Activated CD4-positive, alpha-beta T cell treated with anti-CD3 and anti-CD28 coated beads for 36 hours (primary cell): ENCODE measurements at places on chromosomes 11 and 22. TPM values are rescaled to one million over a fixed set of nuclear protein-coding genes. Genes with fewer than 3 reads are reported as not detected.

DNA sequence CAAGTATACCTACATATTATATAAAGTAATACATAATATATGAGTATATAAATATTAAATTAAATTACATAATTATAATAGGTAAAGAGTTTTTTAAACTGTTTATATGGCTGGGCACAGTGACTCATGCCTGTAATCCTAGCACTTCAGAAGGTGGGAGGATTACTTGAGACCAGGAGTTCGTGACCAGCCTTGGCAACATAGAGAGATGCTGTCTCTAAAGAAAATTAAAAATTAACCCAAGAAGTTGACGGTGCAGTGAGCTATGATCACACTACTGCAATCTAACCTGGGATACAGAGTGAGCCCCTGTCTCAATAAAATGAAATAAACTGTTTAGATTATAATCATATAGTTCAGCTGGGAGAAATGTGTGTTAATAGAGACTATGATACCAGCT, 363.0 kb downstream of the DDX10 start:
- H3K36me3 ChIP-seq = no peaks in the 10 kb centered on the region
- no peak for DNase-seq
- no peak overlapping the region for H3K27ac ChIP-seq
- H3K4me3 ChIP-seq = no peak overlapping the region
- H3K27me3 ChIP-seq = peaks cover under 1% of the 10 kb centered on the region
- H3K4me1 ChIP-seq = no peaks in the 10 kb centered on the region

DNA sequence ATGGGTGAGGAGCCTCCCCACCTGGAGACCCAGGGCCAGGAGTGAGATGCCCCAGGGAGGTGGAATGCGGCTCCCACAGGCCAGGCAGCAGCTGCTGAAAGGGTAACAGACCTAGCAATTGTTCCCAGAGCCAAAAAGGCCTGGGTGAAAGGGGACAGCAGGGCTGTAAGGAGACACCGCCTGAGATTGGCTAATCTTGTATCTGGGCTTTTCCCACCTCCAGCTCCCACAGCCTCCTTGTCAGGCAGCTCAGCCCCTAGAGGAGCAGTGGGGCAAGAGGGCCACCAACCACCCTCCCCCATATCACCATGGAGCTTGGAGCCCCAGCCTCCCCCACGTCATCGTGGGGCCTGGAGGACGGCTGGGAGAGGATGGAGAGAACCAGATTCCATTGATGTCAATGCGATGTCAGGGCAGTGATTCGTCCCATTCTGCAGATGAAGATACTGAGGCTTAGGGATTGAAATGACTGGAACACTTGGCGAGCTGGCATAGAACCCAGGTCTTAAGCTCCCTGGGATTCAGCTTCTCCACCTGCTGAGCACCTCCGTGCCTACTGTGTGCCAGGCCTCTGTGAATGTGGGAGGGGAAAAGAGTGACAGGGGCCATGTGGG, 2.9 kb upstream of the MGAT3 start:
- no peak overlapping the region for H3K4me3 ChIP-seq
- DNase-seq = no peak
- H3K36me3 ChIP-seq = no peaks in the 10 kb centered on the region

DNA sequence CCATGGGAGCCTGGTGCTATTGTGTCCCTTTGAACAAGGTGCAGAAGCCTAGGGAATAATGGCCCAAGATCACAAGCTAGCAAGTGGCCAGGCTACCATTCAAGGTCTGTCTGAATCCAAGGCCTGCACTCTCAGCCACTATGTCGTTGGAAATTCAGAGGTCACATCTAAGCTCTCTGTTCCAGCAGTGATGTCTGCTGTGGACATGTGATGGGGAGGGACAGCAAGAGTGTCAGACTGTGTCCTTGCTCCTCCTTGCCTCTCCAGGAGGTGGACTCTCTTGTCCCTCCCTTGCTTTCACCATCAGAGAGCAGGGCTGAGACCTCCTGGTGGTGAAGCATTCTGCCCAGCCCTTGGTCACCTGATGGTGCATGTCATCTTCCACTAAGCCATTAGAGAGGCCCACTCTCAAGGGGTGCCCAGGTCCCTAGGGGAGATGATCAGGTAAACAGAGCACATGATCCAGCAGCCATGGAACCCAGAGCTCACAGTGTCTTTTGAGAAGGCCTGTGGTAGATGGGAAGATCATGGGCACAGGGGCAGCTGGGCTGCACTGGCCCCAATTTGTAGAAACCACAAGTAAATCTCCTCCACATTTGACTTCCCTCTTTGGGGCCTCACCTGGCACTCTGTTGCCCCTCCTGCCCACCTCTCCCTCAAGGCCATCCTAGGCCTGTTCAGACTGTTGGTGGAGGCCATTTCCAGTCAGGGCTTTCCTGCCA, 37.1 kb upstream of the SUSD2 start:
- no peak for DNase-seq
- no peaks in the 10 kb centered on the region for H3K27me3 ChIP-seq
- peaks cover 10% of the 10 kb centered on the region for H3K36me3 ChIP-seq
- peaks cover 70% of the 10 kb centered on the region for H3K4me1 ChIP-seq
- H3K27ac ChIP-seq = no peak overlapping the region

- no peak for DNase-seq
- no peaks in the 10 kb centered on the region for H3K4me1 ChIP-seq
- H3K4me3 ChIP-seq = no peak overlapping the region
- H3K36me3 ChIP-seq = peaks cover 3% of the 10 kb centered on the region
- no peak overlapping the region for H3K27ac ChIP-seq
- H3K27me3 ChIP-seq = peaks cover 8% of the 10 kb centered on the region
Measured at GRCh38 chr22:26887456-26887855, 230.1 kb downstream of the MIAT start.

GRCh38 chr11:134364261-134364660, 32.5 kb downstream of the GLB1L2 start:
- no peaks in the 10 kb centered on the region for H3K36me3 ChIP-seq
- no peak overlapping the region for H3K27ac ChIP-seq
- peaks cover 12% of the 10 kb centered on the region for H3K4me1 ChIP-seq

GRCh38 chr11:127350476-127350875, 349.9 kb upstream of the KIRREL3 start:
- H3K4me1 ChIP-seq = no peaks in the 10 kb centered on the region
- peaks cover 10% of the 10 kb centered on the region for H3K27me3 ChIP-seq

- H3K4me3 ChIP-seq = no peak overlapping the region
- H3K27ac ChIP-seq = no peak overlapping the region
- no peaks in the 10 kb centered on the region for H3K36me3 ChIP-seq
- no peak for DNase-seq
- H3K27me3 ChIP-seq = peaks cover 2% of the 10 kb centered on the region
Measured at GRCh38 chr11:5229796-5230195, 2.9 kb upstream of the HBB start.

DNA sequence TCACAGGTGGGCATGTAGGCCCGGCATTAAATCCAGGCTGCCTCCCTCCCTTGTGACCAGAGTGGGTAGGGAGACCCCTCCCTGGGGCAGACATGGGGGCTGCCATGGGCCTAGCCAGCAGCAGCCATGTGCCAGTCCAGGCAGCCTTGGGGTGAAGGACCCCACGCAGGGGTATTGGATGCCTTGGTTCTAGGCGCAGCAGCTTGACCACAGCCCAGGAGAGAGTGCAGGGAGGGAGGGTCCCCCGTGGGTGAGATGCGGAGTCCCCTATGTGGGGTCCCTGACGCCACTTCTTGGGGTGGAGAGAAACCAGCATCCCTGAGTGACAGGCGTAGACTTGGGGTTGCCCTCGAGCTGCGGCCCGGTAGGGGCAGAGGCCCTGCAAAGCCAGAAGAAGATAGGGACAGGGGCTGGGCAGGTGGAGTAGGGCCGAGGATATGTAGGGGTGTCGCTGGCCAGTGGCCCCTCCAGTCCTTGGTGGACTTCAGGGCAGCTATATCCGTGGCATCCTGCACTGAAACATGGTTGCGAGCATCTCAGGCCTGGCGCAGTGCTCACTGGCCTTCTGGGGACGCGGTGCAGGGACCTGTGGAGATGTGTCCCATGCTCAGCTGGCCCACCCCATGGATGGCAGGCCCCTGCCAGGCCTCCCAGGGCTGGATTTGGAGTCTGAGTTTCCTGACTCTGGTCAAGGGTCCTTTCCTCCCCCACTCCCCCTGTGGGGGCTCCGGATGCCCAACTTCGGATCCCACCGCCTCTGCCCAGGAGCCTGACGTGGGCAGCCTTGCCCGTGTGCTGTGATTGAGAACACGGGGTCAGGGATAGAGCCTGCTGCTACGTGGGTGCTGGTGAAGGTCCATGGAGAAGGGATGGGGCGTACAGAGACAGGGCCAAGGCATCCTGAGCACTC, 1179.8 kb downstream of the BRD1 start:
- DNase-seq = no peak
- no peaks in the 10 kb centered on the region for H3K27me3 ChIP-seq
- H3K4me1 ChIP-seq = no peaks in the 10 kb centered on the region
- H3K27ac ChIP-seq = no peak overlapping the region
- no peaks in the 10 kb centered on the region for H3K36me3 ChIP-seq

DNA sequence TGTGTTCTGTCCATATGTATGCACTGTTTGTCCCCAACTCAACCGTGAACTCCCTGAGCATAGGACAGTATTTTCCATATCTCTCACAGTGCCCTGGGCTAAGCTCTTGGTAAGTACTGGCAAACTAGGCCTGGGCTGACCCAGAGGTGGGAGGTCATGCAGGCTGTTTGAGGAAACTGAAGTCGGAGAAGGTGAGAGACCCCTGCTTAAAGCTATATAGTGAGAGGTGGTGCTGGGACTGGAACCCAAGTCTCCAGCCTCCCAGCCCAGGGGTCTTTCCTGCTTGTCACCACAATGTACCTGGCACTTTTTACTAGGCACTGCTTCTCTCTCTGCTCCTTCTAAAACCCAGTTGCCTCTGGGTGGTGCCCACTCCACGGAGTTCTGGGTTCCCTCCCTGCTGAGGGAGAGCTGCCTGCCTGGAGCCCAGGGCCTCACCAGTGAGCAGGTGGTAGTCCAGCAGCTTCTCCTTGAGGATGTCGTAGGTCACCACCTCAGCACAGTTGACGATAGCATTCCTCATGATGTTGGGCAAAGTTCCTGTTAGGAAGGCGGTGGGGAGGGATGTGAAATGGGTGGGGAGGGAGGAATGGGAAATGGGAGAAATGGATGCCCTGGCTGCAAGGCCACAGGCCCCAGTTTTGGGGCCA, 4.7 kb downstream of the UCP3 start:
- H3K4me1 ChIP-seq = peaks cover 61% of the 10 kb centered on the region
- no peak overlapping the region for H3K4me3 ChIP-seq
- no peaks in the 10 kb centered on the region for H3K27me3 ChIP-seq
- no peak for DNase-seq
- H3K27ac ChIP-seq = peak overlapping the region; percentile 90

- H3K27ac ChIP-seq = no peak overlapping the region
- no peak overlapping the region for H3K4me3 ChIP-seq
- peaks cover 9% of the 10 kb centered on the region for H3K4me1 ChIP-seq
- DNase-seq = no peak
- peaks cover 4% of the 10 kb centered on the region for H3K27me3 ChIP-seq
- no peaks in the 10 kb centered on the region for H3K36me3 ChIP-seq
Measured at GRCh38 chr22:47914481-47915097, 1152.1 kb downstream of the TBC1D22A start.

DNA sequence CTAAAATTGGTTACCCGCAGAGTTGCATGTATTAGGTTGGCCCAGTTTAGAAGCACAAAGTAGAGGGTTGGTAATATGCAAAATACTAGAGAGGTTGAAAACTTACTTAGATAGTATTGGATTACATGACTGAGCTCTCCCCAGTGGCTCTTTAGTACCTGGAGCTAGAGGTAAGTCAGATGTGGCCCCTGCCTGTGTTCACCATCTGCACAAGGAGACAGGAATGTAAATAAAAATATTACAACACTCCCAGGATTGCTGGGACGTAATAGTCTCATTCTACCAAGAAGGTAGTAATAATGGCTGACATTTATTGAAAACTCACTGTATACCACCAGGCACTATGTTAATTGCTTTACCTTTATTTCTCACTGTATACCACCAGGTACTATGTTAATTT, 129.6 kb downstream of the SLC17A6 start:
- DNase-seq = no peak
- no peaks in the 10 kb centered on the region for H3K4me1 ChIP-seq
- no peak overlapping the region for H3K27ac ChIP-seq
- H3K4me3 ChIP-seq = no peak overlapping the region
- peaks cover 14% of the 10 kb centered on the region for H3K27me3 ChIP-seq

DNA sequence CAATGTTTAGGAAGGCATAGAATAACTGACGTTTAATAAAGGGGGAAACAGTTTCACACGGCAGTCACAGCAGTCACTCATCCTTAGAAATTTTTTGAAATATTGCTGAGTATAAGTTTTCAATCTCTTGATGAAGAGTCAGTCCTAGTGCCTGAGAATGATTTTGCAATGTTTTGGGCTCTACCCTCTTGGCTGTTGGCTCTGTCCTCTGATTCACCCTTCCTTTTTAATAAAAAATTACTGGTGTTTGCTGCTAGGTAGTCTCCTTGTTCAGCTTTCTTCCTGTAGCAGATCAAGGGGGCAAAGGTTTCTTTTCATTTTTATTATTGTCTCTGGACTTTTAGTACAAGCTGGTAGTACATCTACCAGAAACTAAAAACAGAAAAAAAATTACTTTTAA, 194.3 kb upstream of the ANO3 start:
- no peaks in the 10 kb centered on the region for H3K4me1 ChIP-seq
- H3K36me3 ChIP-seq = no peaks in the 10 kb centered on the region
- H3K27me3 ChIP-seq = no peaks in the 10 kb centered on the region
- H3K27ac ChIP-seq = no peak overlapping the region
- no peak for DNase-seq

DNA sequence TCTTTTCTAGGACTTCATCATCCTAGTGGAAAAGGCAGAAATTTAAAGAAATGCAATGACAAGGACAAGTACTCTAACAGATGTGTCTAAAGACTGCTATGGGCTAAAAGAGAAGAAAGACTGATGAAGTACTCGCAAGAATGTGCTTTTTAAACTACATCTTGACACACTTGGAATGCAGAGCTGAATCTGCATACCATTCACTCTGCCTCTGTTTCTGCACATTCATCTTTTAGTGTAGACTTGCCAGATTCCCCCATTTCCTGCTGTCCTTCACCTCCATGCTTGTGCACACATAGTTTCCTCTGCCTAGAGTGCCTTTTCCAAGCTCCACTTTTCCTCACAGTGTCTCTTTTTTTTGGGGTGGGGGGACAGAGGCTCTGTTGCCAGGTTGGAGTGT, 239.0 kb upstream of the CCDC179 start:
- no peaks in the 10 kb centered on the region for H3K36me3 ChIP-seq
- no peak for DNase-seq
- H3K4me3 ChIP-seq = no peak overlapping the region
- H3K4me1 ChIP-seq = no peaks in the 10 kb centered on the region

DNA sequence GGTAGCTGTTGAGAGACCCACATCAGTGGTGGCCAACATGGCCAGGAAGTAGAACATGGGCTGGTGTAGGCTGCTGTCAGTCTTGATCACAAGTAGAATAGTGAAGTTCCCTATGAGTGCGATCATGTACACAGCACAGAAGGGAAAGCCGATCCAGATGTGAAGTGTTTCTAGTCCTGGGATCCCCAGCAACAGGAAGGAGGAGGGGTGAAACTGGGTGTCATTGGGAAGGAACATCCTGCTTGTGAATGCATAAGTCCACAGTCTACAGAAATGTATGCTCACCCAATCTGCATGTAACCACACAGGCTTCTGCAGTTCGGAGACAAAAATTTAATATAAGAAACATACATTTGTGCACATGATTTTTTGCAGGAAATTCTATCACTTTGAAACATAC, at the start of gene OR52E2:
OR52E2 (minus strand) TSS at position 237 of the 400 bp plus-strand sequence; CDS start at position 237, 0 bp downstream.
- DNase-seq = no peak
- no peak within 1 kb of the TSS for H3K4me3 ChIP-seq
- no peaks in the 10 kb centered on the region for H3K36me3 ChIP-seq
- no peak within 1 kb of the TSS for H3K27ac ChIP-seq

GRCh38 chr22:48886604-48887393, 940.9 kb downstream of the BRD1 start:
- no peaks in the 10 kb centered on the region for H3K4me1 ChIP-seq
- H3K27me3 ChIP-seq = peaks cover 10% of the 10 kb centered on the region
- no peaks in the 10 kb centered on the region for H3K36me3 ChIP-seq
- H3K27ac ChIP-seq = no peak overlapping the region

MOGAT2 gene
- total RNA-seq = not detected

CCDC89 gene
- not detected for total RNA-seq

UPB1 gene
- 0.28 TPM for total RNA-seq
